Subcutaneous adipose tissue (tissue), 4 donors: ENCODE measurements at places on chromosomes 12 and 14. TPM values are rescaled to one million over a fixed set of nuclear protein-coding genes. Genes with fewer than 3 reads are reported as not detected.

The PMCH gene
- total RNA-seq = not detected

The OR10A7 gene
- total RNA-seq = not detected

The PPHLN1 gene
- 50.8 TPM for total RNA-seq

The GLIPR1L2 gene
- total RNA-seq = 2.5 TPM

The SERPINA3 gene
- total RNA-seq = 110 TPM
